Fibroblast of skin of scalp (primary cell): ENCODE measurements at places on chromosomes 2 and 18.
A peak's percentile ranks its signal among the peaks of the same experiment; 100 is the strongest.

DNA sequence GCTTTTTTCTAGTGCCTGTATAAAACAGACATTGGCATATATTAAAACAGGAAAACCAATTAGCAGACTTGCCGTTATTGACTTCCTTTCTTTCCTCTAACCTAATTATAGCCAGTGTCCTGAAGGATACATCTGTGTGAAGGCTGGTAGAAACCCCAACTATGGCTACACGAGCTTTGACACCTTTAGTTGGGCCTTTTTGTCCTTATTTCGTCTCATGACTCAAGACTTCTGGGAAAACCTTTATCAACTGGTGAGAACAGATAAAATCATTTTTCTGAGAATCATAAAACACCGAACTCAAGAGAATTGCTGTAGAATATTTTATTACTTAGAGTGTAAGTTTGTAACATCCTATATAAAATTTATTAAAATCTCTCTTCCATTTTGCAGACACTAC is 74.3 kb downstream of the SCN2A start:
- DNase-seq, result no peak

DNA sequence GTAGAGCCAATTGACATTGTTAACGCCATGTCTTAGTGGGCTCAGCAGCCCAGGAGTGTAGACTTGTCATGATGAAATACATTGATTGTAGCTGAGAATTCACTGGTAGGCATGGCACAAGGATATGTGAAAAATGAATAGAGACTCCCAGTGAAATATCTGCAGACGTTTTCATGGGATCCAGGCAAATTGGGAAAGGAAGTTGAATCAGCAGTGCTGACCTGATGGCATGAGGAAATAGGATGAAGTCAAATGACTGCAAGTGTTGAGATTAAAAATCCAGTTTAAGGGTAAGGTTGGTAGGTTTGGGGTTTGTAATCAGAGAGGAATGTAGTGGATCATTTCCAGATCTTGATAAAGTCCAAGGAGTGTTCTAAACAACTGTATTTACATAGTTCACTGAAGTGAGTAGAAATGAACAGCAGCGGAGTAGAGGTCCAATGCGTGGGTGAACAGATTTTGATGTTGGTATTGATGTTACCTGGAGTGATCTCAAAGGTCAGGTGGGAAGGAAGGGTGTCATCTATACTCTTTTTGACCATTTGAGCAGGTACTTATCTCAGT is 24.6 kb downstream of the INSIG2 start:
- peak; percentile 54 for DNase-seq

DNA sequence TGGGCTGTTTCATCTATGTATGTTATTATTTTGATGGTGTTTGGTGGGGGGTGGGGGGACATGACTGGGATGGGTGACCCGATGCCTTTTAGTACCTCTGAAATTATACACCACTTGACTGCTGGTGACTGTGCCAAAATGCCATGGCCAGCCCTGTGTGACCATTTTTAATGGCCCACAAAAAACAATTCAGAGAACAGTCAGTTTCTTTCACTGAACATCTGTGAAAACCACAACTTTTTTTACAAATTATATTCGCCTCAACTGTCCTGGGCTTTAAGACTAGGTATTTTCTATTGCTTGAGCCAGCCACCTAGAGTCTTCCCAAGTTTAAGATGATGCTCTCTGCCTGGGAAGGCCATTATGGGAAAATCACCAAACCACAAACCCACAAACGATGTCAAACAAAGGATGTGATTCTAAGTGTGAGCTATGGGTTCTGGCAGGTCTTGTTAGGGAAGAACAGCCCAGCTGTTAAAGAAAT is 33.9 kb downstream of the FN1 start:
- DNase-seq, result peak; percentile 76

GRCh38 chr2:12725233-12726187 is 8.8 kb downstream of the TRIB2 start:
- DNase-seq, result no peak

GRCh38 chr2:140154706-140155105 is 1374.5 kb upstream of the NXPH2 start:
- peak; percentile 35 for DNase-seq

DNA sequence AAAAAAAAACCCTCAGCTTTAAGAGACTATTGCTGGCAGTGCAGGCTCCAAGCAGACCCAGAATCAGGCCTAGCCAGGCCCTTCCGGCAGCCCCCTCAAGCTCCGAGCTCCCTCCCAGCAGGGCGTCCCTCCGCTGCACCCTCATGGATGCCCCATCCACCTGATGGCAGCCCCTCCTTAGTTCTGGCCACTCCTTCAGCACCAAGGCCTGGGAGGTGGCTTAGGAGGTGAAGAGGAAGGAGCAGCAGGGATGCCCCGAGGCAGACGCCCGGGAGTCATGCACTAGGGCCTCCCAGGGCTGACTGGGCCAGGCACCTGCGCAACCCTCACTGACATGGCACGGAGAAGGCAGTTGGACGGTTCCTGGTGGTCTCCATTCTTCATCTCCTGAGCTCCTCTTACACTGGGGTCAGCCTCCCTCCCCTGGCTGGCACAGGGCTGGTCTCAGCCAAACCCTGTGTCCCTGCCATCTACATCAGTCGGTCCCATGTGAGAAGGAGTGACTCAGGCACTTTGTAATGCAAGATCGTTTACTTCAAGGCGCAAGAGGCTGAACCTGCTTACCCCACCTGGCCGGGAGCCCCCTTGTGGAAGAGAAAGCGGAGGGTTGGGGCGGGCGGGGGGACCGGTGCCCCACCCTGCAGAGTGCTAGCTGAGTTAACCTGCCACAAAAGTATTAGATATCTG is 53.5 kb upstream of the ID2 start:
- DNase-seq, result no peak
